Activated T-helper 1 cell treated with anti-CD3 and anti-CD28 coated beads, Interleukin-2, amount 50 U/mL, for 16 hours (primary cell): ENCODE measurements at places on chromosomes 12 and 14.

- no peak for DNase-seq
Measured at GRCh38 chr12:66359300-66359699, 57.0 kb downstream of the HELB start.

DNA sequence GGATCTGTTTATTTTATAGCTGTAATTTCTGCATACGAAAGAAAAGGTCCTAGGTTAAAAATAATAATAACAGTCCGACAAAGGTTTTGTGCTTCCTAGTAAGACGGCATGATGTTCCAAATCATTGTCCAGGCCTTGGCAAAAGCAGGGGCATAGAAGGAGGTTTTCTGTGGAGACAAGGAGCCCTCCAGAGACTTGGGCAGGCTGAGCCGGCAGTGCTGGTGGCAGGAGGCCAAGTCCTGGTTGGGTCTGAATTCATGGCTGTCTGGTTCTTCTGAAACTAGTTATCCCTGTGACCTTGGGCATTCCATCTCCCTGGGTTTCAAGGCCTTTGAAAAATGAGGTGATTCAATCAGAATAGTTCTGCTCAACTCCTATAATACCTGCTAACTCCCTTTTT lies 44.0 kb downstream of the KCNK13 start:
- DNase-seq: no peak

DNA sequence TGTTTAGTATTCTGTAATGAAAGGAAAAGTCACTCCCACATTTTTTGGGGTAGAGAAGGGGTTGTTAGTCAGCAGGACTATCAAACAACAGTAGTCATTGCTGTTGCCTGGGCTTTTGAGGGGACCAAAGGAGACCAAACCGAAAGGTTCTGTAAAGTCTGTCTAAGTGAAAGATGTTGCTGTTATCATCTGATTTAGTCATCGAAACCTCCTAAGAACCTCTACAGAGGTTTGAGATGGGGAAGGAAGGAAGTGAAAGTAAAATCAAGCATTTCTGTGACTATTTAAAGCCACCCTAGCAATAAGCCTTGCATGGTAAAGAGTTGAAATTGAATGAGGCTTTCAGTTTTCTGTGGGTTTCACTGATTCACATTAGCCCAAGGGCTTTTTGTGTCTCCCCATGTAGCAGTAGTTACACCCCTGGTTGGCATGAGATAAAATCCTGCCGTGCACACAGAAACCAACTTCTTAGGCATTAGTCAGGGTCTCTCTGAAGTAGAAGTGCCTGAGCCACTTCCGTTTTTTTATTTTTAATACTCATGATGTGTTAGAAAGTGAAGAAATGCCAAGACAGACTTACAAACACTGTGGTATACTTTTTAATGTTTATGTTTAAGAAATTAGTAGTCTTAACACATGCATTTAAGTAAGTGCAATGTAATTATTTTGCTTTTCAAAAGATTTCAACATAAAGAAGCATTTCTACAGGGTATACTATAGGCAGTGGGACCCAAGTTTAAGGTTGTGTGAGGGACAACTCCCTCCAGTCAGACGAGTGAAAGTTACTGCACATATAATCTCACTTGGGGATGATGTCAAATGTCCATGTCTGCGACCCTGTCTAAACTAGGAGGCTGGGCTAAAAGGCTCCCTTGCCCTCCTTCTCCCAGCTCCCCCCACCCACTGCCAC lies 50.4 kb downstream of the DYRK2 start:
- no peak for DNase-seq

DNA sequence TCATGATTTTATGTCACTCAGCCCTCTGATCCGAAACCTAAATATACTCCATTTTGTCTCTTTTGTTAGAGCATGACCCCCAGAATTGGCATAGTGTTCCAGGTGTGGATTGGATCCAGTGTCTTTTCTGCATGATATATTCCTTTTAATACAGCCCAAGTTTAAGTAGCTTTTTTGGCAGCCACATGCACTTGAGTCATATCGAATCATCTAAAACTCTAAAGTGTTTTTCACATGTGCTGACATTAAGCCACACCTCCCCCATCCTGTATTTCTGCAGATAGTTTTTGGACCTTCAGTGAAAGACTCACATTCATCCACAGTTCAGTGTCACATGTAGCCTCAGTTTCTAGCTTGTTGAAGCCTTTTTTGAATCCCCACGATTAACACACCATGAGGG lies 30.6 kb downstream of the BORCS5 start:
- no peak for DNase-seq

GRCh38 chr12:123936956-123937706 lies 35.5 kb downstream of the CCDC92 start:
- no peak for DNase-seq

GRCh38 chr12:28602786-28603185 lies 412.5 kb downstream of the CCDC91 start:
- DNase-seq: no peak

GRCh38 chr12:109163167-109163566 lies 46.8 kb downstream of the ACACB start:
- no peak for DNase-seq

GRCh38 chr12:74551291-74551690 lies 13.7 kb downstream of the ATXN7L3B start:
- DNase-seq: no peak
